ENCODE measurements at places on chromosomes 11 and 22.

DNA sequence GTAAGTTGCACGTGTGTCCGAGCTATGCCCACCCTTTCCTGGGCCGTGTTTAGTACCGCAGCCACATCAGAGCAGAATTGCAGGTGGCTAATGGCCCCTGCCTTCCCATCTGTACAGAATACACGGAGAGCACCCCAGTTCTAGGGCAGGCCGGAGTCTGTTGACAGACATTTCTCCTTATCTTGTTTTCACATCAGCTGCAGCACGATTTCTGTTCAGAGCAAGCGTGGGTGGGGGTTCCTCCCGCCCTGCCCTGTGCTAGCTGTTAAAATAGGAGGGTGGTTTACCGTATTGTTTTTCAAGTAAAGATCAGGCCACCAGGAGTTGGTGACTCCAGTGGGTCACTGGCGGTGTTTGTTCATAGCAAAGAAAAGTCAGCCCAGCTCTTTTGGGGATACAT lies 41.1 kb downstream of the UBASH3B start:
- DNase-seq, result no peak

- no peak for DNase-seq
These were observed 20.0 kb downstream of the DTX4 start for GRCh38 chr11:59191890-59192289.

- no peak for DNase-seq
These were observed 5.5 kb downstream of the USH1C start for GRCh38 chr11:17538731-17539130.

- no peak for DNase-seq
These were observed 3.9 kb upstream of the SAMM50 start for GRCh38 chr22:43951391-43951790.

DNA sequence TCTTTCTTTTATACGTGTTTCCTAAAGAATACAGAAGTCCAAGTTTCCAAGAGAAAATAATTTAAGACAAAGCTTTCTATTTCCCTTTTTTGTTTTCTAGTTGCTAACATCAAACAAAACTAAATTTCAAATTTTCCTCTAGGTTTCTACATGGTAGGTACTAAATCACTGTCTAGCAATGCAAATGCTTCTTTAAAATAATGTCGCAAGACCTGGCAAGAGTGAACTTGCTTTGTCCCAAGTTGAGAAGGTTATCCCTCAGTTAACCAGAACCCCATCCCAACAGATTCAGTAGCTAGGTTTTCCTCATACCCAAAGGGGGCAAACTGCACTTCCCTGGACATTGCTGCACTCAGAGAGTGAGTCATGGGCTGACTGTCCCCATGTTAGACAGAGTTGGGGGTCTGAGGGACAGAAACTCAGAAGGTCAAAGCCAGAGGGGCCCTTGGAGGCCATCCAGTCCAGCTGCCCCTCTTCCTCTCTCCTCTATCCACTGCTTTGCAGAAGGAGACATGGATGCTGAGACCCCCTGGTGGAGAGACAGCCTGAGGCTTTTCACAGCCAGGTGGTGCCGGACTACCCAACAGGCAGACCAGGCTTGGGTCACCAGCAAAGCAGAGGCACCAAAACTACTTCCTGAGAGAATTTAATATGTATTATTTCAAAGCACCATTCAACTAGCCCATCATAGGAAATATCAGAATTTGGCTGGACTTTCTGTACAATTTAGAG lies 23.1 kb downstream of the OR2AT4 start:
- no peak for DNase-seq

GRCh38 chr11:3359092-3359824 lies 19.7 kb downstream of the ZNF195 start:
- DNase-seq, result no peak

GRCh38 chr11:118917481-118918127 lies 8.1 kb downstream of the BCL9L start:
- DNase-seq, result peak; percentile 90

- DNase-seq, result peak; percentile 23
These were observed 27.6 kb upstream of the EXPH5 start for GRCh38 chr11:108620958-108621772.

- peak; percentile 36 for DNase-seq
These were observed 62.6 kb upstream of the PRSS23 start for GRCh38 chr11:86737737-86738136.

Measured in EL (cell line).